LoVo (cell line): ENCODE measurements at places on chromosomes 3 and 15.

DNA sequence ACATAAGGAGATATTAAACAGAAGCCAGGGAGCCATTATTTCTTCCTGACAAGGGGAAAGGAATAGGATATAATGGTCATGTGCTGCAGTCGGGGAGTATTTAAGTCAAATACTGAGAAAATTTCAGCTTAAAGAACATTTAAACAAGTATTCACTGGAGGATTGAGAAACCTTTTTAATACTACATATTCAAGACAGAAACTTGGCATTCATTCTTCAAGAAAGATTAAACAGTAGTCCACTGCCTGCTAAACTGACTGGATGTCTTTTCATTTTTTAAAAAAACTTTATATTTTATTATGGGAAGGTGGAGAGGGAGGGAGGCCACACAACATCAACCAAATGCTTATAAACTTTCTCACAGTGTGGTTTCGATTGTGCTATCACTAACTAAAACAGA, 107.4 kb upstream of the CBLB start:
- DNase-seq = no peak

- no peak for DNase-seq
Observed at GRCh38 chr3:135973841-135974240, 8.3 kb downstream of the PPP2R3A start.

DNA sequence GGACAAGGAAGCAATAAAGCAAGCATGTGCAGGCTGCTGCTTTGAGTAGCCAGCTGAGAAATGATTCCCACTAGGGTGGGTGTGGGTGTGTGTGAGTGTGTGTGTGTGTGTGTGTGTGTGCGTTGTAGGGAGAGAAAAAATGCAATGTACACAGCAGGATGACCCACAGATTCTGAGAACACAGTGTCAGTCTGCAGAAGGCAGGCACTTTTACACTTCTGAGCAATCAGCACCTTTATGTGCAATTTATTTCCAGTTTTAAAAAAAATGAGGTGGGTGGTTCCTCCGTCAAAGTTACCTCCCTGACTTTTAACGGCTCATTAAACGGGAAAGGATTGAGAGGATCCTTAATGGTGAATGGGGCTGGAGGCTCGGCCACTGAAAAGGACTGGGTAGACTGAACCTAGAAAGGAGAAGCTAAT, 38.5 kb upstream of the LIPC start:
- no peak for DNase-seq

DNA sequence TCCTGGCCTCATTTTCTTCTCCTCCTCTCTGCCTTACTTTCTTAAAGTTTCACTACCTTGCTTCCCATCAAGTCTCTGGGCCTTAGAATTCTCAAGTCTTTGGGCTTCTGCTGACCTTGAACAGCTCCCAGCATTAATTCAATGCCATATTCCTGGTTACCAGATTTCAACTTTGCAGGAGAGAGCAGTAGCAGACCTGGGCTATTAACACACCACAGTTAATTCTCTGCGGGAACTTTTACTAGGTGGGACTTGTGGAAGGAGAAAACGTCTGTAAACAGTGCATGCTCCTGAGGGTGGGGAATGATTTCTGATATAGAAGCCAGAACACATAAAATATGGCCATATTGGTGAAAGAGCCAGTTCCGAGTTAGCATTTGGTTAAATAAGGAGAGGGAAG, 214.6 kb downstream of the MEIS2 start:
- no peak for DNase-seq

GRCh38 chr15:67843571-67844387, 3.9 kb upstream of the RNU6-1 start:
- DNase-seq = no peak

DNA sequence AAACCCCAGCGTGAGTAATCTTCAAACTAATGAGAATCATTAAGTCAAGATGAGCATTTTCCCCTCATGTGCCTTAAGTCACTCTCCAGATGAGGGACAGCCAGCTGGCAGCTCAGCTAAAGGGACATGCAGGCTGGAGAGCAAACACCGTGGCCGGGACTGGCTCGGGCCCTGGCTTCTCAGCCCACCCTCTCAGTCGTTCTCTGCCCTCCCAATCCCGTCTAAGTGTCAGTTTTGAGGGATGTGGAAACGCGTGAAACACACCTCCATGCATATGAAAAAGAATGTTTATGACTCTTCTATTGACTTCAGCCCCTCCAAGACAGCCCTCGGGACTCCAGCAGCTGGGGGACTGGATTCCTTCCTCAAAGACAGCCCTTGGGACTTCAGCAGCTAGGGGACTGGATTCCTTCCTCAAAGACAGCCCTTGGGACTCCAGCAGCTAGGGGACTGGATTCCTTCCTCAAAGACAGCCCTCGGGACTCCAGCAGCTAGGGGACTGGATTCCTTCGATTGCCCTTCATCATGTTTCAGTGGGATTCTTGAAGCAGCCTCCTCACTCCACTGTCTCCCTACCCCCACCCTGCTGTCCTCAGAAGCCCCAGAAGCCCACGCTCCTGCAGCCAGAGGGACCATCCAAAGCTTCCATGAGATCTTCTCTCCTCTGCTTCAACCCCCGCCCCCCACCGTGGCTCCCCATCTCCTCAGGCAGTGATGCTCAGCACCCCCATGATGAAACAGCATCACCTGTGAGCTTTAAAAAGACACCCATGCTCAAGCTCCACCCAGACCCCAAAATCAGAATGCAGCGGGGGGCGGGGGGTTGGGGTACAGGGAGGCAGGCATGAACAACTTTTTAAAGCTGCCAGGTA, 228.9 kb downstream of the XXYLT1 start:
- no peak for DNase-seq

DNA sequence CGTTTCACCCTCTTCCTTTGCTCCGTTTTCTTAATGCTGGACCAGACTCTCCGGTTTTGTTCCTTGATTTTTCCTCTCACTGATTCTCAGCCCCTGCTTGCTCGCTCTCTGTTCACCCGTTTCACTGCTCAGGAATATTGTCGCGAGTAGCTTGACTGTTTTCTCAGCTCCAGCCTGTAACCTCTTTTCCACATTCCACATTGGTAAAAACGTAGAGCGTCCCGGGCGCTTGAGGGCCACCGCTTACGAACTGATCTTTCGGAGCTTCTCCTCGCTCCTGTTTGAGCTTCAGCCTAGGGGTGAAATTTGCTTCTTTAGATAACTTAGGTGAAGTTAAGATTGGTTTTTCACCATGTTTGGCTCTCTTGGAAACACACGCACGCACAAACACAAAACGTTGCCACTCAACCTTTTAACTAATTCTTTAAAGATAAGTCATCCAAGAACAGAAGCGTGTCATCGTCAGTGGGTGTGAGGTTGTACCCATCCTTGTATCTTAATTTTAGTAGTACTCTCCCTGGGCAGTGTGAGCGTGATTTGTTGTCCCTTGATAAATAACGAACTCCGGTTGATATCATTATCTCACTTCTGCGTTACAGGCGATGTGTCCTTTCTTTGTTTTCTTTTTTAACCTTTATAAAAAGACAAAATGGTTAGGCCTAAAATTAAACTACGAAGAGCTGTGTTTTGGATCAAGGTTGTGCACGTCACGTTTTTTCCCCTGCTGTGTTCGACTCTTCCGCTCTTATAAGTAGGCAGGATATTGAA, 1.0 kb downstream of the PAK2 start:
- peak; percentile 24 for DNase-seq

DNA sequence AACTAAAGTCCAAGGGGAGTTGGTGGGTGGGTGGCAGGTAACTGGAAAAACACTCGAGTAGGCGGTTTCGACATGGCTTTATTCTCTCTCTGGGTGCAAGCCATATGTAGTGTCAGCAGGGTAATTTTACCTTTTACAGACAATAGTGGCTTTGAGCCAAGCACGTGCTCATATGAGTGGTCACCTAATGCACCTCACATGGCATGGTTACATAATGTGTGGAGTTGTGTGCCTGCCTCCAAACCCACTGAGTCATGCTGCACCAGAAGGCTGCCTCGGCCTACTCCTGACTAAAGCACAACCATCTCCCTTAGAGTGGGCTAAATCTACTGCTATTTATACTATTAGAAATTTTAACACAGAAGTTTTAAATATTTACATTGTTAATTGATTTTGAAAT, 16.5 kb downstream of the CCRL2 start:
- DNase-seq = no peak

DNA sequence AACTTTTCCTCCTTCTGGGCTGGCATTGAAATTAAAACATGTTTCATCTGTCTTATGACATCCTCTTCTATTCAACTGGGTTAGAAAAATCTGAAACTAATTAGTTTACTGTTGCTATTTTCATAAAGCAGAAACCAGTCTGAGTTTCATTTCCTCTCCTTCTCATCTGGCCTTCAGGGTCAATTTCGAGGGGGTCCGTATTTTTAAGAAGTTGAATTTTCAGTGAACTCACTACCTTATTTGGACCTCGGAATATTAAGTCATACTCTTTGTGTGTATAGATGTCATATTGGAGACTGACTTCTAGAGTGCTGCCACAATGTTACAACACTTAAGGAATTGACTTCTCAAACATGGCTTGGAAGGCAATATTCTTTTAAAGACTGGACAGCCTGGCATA, 485.9 kb downstream of the SQOR start:
- no peak for DNase-seq

- DNase-seq = no peak
Observed at GRCh38 chr3:13188975-13189374, 115.7 kb upstream of the IQSEC1 start.

GRCh38 chr3:46539443-46540005, 26.6 kb downstream of the LRRC2 start:
- DNase-seq = no peak

DNA sequence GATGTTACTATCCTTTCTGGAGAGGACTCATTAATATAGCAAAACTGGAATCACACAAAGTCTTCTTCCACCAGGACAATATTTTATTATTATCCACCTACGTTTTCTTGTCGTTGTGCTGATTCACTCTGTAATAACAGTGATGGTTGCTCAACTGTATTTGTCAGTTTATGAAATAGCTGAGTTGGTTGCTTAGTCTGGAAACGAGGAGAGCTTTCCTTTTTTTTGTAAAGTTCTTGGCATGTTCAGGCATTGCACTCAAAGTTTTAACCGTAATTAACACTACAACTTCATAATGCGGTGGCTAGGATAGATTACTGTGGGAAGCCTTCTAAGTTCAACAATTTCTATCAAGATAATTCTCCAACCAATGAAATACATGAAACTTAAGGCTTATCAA, 131.2 kb downstream of the RAP2B start:
- no peak for DNase-seq

GRCh38 chr3:168116279-168116678, 20.6 kb upstream of the GOLIM4 start:
- no peak for DNase-seq

DNA sequence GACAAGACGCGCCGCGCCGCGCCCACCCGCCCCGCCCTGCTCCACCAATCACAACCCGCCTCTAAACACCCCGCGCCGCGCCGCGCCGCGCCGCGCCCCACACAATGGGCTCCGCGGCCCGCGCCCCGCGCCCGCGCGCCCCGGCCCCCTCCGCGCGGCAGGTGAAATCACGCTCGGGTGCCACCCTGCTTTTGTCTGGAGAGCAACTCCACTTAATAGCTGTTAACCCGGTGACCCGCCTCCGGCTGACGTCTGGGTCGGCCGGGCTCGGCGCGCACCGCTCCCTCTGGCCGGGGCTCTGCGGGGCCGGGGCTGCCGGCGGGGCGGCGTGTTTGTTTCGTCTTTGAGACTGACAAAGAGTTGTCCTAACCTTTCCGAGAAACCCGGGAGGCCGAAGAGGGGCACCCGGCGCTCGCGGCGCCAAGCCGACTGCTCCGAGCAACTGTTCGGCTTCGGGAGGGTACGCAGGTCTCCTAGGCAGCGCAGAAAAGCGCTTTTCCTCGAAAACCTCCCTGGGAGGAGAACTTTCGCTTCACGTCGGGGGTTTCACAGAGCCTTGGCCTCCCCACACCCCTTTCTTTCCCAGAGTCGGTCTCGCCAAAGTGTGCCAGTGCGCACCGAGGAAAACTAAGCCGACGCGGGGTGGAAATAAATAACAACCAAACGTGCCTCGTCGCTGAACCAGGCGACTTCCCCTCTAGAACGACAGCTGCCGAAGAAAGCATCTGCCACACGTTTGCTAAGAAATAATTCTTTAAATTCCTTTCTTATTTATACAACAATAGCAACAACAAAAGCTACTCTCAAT, 518.4 kb downstream of the FOXP1 start:
- DNase-seq = peak; percentile 47

GRCh38 chr15:35603301-35603700, 57.3 kb upstream of the DPH6 start:
- DNase-seq = no peak

GRCh38 chr3:190336516-190337189, 14.4 kb upstream of the CLDN1 start:
- no peak for DNase-seq

GRCh38 chr15:36996538-36997181, 103.7 kb downstream of the MEIS2 start:
- DNase-seq = no peak

DNA sequence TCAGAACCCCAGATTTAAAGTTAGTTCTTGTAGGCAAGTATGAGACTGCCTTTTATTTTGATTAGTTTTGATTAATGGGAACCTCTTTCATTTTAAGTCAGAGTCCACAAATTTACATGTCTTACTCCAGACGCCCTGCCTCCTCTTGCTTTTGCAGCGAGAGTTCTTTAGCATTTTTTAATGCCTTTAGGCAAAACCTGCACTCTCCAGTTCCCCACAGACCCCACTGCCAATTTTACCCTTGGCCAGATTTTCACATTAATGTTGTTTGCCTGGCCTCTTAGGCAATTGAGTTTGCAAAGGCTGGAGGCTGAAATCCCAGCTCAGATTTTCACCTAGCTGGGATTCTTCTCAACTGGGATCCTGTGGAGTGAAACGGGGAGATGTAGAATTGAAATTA, 85.8 kb downstream of the GAP43 start:
- DNase-seq = no peak

GRCh38 chr3:72411843-72412242, 436.4 kb downstream of the SHQ1 start:
- DNase-seq = no peak

GRCh38 chr3:82186017-82186416, 424.6 kb upstream of the GBE1 start:
- no peak for DNase-seq

DNA sequence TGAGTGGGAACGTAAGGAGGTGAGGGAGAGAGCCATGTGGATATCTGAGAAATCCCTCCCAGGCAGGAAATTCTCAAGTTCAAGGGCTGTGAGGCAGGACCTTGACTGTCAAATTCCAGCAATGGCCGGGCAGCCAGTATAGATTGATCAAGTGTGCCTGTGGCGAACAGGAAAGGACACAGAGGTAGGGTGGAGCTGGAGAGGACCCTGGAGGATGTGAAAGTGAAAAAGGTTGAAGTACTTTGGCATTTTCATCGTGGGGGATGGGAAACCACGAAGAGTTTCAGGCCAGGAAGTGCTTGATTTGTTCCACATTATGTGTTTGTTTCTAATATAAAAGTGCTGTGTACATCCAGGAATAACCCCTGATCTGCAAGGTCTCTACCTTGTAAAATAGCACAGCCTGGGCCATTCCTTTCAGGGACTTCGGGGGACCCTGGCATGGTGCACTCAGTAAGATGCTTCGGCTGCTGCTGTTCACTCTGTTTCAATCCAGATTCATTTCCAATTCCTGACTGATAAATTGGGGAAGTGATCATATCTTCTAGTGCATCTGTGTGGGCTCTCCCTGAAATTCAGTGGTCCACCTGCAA, 156.6 kb downstream of the MCTP2 start:
- DNase-seq = no peak

GRCh38 chr3:72120806-72121778, 336.1 kb upstream of the PROK2 start:
- no peak for DNase-seq

- no peak for DNase-seq
Observed at GRCh38 chr15:38049891-38050290, 115.5 kb downstream of the TMCO5A start.

- DNase-seq = no peak
Observed at GRCh38 chr15:62809968-62810260, 232.6 kb upstream of the TPM1 start.
